ENCODE measurements at places on chromosomes 1 and 21. TPM values are rescaled to one million over a fixed set of nuclear protein-coding genes. Genes with fewer than 3 reads are reported as not detected.
A peak's percentile ranks its signal among the peaks of the same experiment; 100 is the strongest.

Gene PTCH2
- 1.8 TPM for total RNA-seq

Gene TSSK3
- total RNA-seq, result 1.2 TPM

GRCh38 chr1:24126018-24126671, 14.2 kb upstream of the MYOM3 start:
- no peak for DNase-seq

- DNase-seq, result peak; percentile 46
Measured at GRCh38 chr1:91732291-91733107, 153.5 kb downstream of the TGFBR3 start.

DNA sequence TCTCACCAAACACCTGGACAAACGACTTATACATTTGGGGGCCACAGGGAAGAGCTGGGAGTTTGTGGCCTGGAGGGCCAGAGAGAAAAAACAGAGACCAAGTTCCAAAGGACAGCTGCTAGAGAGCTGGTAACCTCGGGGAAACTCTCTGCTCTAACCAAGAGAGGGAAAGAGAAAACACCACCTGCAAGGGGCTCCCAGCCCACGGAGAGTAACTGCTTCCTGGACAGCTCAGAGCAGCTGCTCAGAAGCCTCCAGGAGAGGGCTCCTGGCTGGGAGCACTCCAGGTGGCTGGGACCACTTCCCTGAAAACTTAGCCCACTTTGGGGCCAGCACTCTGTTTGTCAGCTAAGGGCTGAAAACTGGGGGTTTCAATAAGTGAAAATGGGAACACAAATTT, 154.8 kb upstream of the GRIK3 start:
- DNase-seq, result no peak

- DNase-seq, result no peak
Measured at GRCh38 chr1:15330028-15330427, 79.7 kb upstream of the EFHD2 start.

GRCh38 chr1:22636353-22636752, at the start of gene C1QA:
TSS of gene C1QA (plus strand) at chr1:22636628. CDS start at chr1:22637617, 989 bp downstream.
- DNase-seq, result no peak

DNA sequence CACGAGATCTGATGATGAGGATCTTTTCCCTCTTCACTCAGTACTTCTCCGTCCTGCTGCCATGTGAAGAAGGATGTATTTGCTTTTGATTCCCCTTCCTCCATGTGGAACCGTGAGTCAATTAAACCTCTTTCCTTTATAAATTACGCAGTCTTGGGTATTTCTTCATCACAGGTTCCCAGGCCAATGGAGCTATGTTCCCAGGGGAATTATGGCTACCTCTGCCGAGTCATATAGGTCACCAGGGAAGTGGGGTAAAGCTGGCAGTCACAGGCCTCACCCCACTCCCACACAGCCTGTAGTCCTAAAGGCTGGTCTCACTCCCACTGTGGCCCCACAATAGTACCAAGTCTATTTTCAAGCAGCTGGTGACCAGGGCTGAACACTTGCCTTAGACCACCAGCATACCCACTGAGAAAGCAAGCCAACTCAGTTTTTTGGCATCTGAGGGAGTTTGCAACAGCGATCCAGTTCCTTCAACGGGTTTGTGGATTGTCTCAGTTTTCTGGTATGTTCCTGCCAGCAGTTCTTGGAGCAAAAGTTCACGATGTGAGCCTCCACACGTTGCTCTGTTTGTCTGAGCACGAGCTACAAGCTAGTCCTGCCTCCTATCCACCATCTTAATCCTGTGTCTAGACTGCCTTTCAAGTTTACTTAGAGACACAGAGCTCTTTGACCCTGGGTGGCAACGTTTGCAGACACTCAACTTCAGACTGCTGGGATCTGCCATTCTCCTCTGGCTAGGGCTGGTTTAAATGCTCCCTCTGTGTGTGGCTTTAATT, 104.5 kb downstream of the CENPF start:
- no peak for DNase-seq

DNA sequence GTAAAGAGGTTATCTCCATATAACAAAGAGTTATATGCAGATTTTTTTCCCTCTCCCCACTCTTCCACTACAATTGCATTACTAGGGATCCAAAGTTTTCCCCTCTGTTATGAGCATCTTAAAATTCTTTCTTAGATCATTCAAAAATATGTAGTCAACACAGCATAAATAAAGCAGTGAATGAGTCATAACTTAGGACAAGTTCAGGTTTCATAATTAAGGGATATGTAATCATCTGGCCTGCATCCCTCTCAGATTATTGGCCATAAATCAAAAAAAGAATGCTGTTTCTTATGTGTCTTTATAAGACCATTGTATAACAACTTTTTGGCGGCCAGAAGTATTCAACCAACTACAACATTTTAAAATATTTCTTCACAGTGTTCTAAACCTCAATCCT, 1526.1 kb downstream of the KCNT2 start:
- no peak for DNase-seq

DNA sequence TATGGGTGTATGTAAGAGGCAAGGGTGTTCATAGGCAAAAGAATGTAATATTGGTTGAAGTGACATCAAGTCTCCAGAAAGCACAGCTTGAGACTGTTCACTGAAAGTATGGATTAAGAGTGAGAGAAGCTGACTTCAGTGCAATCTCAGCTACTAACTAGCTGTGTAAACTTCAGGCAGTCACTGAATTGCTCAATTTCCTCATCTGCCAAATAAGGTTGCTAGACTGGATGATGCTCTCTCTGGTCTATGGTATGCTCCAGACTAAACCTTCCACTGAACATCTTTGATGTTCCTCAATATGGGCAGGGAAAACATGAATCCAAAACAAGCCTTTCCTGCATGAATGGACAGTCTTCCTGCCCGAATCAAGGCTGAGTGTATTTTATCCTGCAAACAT, 111.8 kb upstream of the USH2A start:
- DNase-seq, result no peak

DNA sequence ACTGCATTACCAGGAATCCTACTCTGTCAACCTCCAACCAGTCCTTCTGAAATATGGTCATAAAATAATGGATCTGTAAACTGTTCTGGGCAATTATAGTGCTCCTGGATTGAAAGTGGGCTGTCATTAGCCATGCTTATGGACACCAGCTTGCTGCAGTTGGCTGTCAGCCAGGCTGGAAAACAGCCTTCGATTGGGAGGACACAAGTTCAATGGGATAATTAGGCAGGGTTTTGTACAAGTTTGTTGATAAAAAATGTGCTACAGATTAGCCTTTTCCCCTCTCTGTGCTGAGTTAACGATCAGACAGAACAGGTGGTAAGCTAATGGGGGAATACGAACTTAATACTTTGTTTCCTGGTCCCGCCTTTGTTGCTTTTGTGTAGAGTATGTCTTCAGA, 413.9 kb downstream of the DUSP10 start:
- DNase-seq, result no peak

Measured in activated T-cell treated with anti-CD3 and anti-CD28 coated beads, Interleukin-2, amount 50 U/mL, for 72 hours (primary cell).